ENCODE measurements at places on chromosomes 3 and 15.

DNA sequence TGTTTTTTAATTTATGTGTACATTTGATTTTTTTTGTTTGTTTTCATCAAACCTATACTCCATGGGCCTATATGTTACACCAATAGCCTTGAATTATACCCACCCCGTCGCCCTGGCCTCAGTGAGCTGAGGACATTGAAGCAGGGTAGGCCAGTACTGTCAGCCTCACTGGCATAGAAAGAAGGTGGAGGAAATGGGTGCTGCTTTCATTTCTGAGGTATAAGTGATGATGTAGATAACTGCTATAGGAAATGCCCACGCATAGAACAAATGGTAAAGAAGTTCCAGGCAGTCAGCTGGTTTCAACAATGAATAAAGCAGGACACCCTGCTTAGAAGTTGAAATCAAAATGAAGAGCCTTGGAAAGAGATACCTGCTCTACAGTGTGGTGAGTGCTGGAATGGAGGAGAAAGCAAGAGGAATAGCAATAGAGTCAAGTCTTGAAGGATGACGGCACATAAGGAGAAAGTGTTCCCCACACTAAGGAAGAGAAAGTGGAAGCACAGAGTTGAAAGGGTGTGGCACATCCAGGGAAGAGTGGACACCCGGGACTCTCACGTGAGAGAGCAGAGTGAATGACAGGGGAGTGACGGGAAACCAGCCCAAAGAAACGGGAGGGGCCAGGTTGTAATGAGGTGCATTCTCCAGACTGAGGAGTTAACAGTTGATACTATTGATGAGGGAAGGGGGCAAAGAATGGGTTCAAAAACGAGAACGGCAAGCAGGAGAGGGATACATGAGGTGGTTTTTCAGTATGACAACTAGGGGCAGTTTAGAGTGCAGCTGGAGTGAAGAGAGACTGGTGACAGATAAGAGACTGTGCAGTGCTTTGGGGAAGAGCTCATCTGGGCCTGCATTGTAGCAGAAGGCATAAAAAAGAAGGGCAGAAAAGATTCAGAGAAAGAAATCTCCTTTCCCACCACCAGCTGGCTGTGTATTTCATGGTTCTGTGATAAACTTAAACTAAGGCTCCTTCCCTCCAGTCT, 70.5 kb downstream of the KLHL25 start:
- DNase-seq: no peak

DNA sequence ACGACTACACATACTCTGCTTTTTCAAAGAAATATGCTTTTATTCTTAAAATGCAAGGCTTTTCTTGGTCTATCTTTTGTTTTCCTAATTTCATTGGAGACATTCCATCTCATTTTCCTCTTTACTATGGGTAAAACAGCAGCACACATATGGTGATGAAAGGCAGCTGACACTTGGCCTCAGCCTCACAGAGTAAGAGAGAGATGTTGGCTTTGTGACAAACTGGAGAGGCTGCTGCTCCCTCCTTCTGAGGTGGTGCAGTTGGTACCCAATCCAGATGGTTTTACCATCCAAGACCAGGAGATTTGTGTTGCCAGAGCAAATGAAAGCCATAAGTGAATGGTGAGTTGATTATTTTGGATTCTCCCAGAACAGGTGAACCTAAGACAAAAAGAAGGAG, 13.2 kb upstream of the SLC2A2 start:
- DNase-seq: no peak

GRCh38 chr3:14467814-14468620, 65.6 kb downstream of the SLC6A6 start:
- DNase-seq: no peak

DNA sequence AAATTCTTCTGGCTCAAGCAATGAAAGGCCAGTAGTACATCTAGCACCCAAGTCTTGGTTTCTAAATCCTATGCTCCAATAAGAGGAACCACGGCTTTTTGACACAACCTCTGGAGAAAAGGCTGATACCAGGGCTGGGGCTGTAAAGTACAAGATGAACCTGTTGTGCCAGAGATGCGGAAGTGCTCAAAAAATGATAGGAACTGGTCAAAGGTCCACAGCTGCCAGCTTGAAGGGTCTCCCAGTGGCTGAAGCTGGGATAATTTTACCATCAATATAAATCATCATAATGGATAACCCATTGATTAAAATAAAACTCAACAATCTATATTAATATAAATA, 558 bp upstream of the NCEH1 start:
- no peak for DNase-seq

- DNase-seq: no peak
Observed at GRCh38 chr3:187925326-187925725, 180.1 kb upstream of the BCL6 start.

DNA sequence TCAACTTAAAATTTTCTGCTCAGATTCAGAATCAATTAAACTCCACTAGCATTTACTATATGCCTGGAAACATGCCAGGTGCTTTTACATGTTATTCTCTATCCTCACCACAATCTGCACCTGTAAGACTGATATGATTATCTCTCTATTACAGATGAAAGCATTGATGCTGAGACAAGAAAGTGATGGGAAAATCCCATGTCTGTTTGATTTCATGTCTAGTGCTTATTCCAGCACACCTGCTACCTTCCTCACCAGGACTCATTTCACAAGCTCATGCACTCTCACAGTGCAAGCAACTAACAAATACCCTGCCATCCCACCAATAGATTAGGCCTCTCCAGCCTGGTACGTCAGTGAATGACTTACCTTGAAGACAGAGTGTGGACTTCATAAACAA, 25.0 kb upstream of the BCL6 start:
- DNase-seq: no peak

DNA sequence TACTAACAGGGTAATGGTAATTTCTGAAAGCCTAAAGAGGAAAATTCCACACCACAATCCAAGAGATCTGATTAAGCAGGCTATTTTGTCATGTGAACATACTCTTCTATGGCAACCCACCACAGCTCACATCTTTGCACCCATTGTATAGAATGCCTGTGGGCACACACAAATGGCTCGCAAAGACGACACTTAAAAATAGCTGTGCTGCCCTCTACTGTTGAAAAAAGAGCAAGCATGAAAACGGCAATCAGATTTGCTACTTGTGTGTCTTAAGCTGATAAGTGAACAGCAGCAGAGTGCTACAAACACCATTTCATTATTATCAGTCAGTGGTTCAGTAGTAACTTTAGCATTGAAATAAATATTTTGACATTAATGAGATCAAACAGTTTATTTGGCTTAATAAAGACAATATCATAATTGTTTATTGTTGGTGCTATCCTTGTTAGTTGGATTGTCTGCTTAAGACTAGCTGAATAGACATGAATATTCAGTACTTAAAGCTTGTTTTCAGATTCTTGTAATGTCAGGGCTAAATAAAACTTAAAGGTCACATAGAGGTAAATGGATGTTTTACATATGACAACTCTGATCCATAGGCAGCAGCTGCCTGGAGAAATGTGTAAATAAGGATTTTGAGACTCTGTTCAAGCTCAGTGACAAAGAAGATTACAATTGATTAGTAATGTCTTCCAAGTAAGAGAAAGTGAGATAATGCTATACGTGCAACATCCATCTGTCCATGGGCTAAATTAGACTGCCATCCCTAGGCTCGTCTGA, 199.1 kb downstream of the LRRN1 start:
- DNase-seq: no peak

- no peak for DNase-seq
Observed at GRCh38 chr3:196757876-196758739, 18.5 kb downstream of the PAK2 start.

- no peak for DNase-seq
Observed at GRCh38 chr3:9676785-9677184, 26.8 kb upstream of the CPNE9 start.

GRCh38 chr3:146342989-146343388, 92.1 kb upstream of the PLSCR4 start:
- no peak for DNase-seq

GRCh38 chr3:197718891-197719290, 17.8 kb downstream of the RUBCN start:
- DNase-seq: no peak

DNA sequence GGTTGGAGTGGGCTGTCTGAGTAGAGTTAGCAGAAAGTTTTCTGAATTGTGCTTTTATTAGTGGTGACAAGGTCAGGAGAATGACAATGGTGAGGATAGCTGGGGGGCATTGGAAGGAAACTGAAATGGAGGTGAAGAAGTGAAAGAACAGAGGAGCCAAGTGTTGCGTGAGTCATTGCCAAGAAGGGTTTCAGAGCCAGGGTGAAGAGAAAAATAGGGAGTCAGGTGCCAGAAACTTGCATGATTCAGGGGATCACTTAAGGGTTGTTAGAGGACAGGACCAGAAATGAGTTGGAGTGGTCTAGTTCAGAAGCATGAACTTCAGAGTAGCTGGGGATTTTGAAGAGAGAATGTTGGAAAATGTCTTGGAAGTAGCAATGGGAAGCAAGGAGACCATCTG, 86.0 kb upstream of the GALNT15 start:
- no peak for DNase-seq

DNA sequence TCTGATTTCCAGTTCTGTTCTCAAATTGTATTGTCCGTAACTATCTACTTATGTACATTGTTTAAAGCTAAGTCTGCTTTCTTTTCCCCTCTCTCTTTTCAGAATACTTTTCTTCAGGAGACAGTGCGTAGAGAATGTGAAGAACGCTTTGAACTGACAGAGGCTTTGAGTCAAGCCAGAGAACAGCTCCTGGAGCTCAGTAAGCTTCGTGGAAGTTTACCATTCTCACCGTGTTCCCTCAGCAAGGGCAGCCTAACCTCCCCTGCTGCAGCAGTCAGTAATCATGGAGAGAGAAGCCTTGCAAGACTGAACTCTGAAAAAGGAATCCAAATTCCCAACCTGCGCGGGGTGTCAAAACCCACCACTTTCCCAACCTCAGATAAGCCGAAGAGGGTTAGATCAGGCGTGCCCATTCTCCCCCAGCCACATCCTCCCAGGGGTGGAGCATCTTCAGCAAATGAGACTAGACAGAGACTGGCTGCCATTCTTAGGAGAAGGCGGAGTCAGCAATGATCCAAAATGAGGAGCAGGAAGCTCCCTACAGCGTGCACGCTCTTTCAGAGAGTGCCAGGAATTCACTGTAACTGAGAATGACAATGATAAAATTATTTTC, 114.6 kb downstream of the CCNL1 start:
- no peak for DNase-seq

Measured in left forelimb (tissue), 1 donor.